ENCODE measurements at places on chromosomes 7 and 10.

- H3K36me3 ChIP-seq = no peaks in the 10 kb centered on the region
- DNase-seq = no peak
- H3K27ac ChIP-seq = no peak overlapping the region
- H3K4me3 ChIP-seq = no peak overlapping the region
Observed at GRCh38 chr7:2803342-2803692, 40.8 kb downstream of the GNA12 start.

DNA sequence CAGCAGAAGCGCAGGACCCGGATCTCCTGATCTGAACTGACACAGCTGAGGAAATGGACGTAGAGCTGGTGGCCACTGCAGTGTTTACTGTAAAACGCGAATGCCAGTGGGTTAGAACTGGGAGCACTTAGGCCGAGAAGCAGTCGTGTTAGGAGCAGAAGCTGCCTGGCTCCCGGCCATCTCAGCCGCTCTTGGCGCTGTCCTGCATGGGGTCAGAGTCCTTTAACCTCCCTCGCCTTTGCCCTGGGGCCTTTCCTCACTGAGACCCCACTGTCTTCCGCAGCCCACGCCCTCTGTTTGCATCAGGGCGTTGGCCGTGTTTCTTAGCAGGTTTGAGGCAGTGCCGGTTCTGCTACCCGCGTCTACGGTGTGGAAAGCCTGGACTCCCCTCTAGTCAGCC, 24.6 kb downstream of the DYNC2I1 start:
- H3K27ac ChIP-seq = no peak overlapping the region
- H3K36me3 ChIP-seq = peaks cover 34% of the 10 kb centered on the region
- H3K27me3 ChIP-seq = no peaks in the 10 kb centered on the region
- DNase-seq = no peak
- no peak overlapping the region for H3K4me3 ChIP-seq

- H3K36me3 ChIP-seq = no peaks in the 10 kb centered on the region
- no peak for DNase-seq
- peaks cover 21% of the 10 kb centered on the region for H3K4me1 ChIP-seq
- H3K4me3 ChIP-seq = no peak overlapping the region
Observed at GRCh38 chr10:125072794-125073193, 87.6 kb downstream of the CTBP2 start.

DNA sequence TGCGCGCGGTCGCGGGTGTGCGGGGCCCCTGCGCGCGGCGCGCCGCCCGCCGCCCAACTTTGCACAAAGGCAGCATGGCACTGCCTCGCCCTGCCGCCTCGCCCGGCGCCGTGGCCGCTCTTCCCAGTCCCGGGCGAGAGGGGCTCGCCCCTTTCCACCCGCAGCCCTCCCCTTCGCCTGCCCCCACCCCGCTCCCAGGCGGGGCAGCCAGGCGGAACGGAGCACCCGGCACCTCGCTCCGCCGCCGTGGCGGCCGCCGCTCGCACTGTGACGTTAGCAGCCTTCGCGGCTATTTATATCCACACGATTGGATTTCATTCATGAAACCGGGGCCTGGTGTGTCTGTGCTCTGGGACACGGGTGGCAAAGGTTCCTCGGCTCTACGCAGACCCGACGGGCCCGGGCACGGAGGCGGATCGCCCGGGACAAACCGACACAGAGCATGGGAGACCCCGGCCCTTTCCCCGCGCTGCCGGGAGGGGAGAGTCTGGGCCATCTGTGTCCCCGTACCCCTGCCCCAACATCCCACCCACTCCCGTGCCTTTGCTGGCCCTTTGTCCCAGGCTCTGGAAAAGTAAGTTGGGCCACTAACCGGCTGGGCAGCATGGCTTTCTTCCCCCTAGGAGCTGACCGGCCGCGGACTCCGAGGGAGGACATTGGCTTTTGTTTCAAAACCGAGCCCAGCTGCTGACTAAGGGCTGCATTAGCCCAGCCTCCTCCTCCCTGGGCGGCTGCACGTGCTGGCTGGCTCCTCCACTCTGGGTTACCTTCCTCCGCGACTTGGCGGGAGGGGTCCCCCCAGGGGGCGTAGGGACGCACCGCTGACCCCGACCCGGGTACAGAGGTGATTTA, at the start of gene RHOBTB1:
Gene RHOBTB1, minus strand, starts transcription at position 128 of the 852 bp plus-strand sequence. CDS start 32,643 bp downstream, outside the sequence.
- H3K4me3 ChIP-seq = peak within 1 kb of the TSS; percentile 47
- peak within 1 kb of the TSS; percentile 97 for H3K27ac ChIP-seq
- peak; percentile 79 for DNase-seq
- H3K4me1 ChIP-seq = no peaks in the 10 kb centered on the region
- H3K27me3 ChIP-seq = no peaks in the 10 kb centered on the region
